Renal pelvis (tissue), 12 donors: ENCODE measurements at places on chromosomes 5 and 9. TPM values are rescaled to one million over a fixed set of nuclear protein-coding genes. Genes with fewer than 3 reads are reported as not detected.

DNA sequence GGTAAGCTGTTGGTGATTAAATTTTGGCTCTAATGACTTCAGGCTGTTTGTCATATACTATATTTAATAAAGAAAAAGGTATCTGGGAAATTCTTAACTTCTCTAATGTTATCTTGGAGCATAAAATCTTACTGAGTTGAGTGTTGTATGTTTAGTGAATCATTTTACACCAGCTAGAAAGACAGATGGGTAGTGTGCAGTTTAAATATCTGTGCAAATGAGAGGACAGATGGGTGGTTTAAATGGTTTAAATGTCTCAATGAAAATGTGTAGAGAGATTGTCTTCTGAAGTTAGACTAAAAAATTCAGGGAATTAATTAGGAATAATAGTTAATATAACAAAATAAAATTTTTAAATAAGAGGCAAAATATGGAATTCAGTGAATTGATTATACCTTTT is 114.5 kb downstream of the FER start:
- DNase-seq, result no peak

- no peak for DNase-seq
Observed at GRCh38 chr5:22391956-22392355, 461.2 kb downstream of the CDH12 start.

DNA sequence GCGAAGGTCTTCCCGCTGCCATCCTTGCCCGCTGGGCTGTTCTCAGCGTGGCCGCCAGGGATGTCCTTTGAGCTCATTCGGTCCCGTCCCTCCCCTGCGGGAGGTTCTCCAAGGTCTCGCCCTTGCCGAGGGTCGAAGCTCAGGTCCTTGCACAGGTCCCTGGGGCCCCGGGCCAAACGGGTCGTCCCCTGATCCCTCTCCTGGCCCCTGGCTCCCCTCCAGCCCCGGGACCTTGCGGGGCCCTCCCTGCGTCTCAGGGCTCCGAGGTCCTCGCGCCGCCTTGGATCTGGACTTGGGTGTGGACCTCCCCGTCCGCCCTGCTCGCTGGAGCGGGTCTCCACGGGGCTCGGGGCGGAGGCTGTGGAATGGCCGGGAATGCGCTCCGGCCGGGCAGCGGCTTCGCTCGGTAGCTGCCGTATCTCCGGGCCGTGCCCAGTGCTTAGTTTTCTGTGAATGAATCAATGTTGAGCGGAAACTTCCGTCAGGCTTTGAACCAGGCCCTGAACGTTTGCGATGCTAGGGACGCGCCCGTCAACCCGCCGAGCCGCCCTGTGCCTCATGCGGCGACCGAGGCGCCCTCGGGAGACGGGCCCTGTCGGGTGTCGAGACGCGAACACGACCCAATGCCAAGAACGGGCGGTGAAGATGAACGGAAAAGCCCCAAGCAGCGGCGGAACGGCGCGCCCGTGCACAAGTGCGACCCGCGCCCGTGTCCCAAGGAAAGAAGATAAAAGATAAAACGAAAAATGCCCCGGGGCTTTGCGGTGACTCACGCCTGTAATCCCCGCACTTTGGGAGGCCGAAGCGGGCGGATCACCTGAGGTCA is 780 bp downstream of the RNU6ATAC start:
- peak; percentile 58 for DNase-seq

DNA sequence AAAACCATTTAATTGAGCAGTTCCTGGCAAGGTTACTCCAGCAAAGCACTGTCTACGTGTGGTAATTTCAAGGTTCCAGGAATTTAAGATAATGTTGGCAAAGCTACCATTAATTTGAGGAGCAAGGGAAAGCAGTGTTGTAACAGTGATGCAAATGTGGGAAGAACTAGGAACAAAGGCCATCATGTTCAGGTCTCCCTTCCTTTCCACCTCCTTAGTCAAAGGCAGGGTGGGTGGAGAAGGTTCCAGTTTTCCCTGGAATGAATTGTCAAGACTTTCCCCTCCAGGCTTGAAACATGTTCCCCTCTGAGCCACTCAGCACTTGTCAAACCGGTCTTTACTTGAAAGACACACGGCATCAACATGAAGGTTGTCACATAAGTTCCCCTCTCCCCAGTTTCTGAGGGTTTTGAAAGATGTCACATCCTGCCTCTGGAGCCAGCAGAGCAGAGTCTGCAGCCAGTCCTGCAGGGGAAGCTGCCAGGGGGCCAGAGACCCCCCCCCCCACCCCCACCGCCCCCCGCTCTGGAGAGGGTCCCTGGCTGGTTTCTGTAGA is 226.0 kb downstream of the GAS1 start:
- DNase-seq, result no peak

- DNase-seq, result no peak
Observed at GRCh38 chr5:90855296-90856010, 296.9 kb downstream of the ADGRV1 start.

- DNase-seq, result no peak
Observed at GRCh38 chr9:17018540-17019196, 116.2 kb upstream of the CNTLN start.

DNA sequence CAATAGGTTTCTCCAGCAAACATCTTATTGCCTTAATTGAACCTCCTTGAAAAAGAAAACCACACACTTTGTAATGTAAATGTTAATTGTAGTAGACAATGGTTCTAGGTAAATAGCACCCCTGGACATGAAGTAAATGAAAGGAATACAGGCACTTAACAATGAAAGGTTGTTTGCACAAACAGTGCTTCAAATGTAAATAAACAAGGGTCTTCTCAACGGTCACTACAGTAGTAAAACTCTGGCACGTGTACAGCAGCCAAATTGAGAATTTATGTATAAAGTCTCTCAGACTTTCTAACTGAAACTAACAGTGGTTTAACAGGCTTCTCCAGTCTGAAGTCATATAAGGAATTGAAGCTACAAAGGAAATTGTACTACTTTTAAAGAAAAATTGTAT is 218.3 kb downstream of the MEF2C start:
- DNase-seq, result no peak

The SNCAIP gene
- 25.6 TPM for polyA plus RNA-seq

DNA sequence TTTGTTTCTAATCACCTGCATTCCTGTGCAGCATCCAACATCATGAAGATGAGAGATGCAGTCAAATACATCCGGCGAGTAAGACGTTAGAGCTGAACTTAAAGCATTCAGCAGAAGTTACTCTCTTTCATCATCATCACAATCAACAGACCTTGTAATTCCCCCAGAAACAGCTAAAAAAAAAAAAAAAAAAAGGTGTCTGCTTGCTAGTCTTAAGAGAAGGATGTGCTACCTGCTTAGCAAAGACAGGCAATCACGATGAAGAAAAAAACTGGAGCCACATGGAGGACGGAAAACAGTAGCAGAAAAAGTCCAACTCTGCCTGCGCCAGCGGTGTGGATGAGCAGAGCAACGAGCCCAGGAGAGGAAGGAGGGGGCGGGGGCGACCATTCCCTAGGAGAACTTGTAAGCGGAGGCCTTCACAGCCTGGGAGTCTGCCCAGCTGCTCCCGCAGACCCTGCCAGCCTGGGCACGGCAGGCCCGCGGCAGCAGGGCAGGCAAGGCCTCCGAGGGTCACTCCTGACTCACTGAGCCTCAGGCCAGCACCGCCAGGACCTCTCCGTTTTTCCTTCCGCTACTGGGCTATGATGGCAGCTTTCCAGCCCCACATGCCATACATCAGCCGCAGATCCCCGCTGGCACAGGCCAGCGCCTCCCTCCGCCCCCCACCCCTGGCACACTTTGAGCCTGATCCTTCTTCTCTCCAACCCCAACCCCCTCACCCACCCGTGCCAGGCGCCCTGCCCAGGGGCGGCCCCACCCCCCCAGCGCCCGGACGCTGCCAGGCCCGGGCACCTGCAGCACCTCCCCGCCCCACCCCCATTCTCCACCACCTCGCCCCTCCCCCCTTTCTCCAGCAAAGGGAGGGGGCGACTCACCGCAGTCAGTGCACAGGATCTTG is 1.4 kb downstream of the NRG2 start:
- no peak for DNase-seq

The LRRC70 gene
- 5.7 TPM for polyA plus RNA-seq

DNA sequence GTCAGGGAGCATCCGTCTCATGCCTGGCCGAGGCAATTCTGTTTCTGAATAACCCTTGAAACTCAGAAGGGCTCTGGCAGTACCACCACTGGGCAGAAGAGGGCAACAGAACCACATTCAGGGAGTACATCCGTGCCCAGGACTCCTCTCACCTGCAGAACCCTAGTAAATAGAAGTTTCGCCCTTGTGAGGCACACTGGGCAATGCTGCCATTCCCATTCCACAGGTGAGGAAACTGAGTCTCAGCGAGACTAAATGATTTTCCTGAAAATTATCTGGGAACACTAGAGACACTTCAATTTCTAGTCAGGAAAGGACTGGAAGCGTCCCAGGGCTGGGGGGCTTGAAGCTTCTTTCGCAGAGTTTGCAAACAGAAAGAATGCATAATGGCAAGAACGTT is 74.7 kb downstream of the FGF1 start:
- DNase-seq, result peak; percentile 45

The IFNA10 gene
- not detected for polyA plus RNA-seq

DNA sequence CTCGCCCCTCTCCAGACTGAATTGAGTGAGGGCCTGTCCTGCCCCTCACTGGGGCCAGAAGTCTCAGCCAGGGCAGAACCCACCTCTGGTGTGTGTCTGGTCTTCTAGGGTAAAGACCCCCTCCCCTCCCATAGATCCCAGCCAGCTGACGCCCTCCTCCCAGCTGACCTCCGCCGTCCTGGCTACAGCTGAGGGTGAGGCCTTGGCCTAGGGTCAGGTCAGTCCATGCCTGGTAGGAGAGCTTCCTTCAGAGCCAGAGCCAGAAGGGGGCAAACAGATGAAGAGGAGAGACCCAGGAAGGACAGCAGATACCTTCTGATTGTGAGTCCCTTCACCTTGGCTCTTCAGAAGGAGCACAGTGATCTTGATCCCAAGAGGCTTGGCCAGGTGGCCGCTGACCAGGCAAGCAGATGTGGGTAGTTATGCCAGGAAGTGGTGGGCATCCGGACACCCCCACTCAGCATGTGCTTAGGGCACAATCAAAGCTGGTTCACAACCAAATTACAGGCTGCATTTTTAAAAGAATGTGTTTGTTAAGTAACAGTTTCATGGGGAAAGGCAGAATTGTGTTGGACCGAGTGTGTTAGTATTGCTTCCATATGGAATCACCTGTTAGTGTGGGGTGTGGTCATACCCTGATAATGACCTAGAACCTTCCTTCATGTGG is 29.9 kb downstream of the JADE2 start:
- DNase-seq, result no peak

DNA sequence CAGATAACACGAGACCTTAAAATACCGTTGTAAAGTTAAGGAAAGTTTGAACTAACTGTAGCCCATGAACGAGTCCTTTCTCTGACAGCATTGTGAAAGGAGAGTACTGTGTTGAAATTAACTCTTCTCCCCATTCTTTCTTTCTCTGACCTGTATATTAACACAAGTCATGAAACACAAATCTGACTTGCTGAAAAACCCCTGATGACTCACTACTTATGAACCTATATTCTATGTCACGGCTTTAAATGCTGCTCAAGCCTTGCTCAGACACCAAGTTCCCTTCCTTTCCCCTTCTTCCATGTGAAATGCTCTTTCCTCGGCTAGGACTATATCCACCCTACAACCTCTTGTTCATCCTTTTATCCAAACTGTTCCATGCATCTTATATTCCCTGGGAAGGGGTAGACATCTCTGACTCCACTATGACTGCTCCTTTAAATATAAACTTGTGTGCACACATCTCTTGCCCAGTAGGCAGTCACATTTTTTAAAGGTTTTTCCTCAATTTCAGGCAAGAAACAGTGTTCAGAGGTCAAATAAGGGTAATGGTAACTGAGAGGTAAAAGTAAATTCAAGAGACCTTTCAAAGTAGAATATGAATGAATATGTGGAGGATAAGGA is 142.9 kb downstream of the NFIB start:
- no peak for DNase-seq

GRCh38 chr5:88713818-88714217 is 169.2 kb downstream of the MEF2C start:
- DNase-seq, result no peak

GRCh38 chr9:3088219-3088618 is 244.3 kb upstream of the PUM3 start:
- DNase-seq, result no peak

- no peak for DNase-seq
Observed at GRCh38 chr9:4211806-4212205, 88.1 kb downstream of the GLIS3 start.

DNA sequence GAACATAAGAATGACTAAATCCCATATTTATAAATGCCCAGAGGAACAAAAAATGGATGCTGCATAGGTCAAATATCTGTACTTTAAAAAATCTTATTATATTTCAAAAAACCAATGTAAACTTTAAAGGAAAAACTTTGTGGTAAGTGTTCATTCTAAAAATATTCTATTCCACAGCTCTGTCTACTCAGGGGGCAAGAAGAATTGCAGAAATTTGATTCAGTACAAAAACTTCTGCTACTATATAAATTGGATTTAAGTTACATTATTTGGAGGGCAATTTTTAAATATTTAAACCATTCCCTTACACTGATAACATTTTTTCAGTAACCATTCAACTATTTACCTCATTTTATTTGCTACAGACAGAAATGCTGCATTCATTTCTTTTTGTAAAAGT is 32.1 kb downstream of the NFIB start:
- DNase-seq, result no peak

The SLC9A3 gene
- 69.6 TPM for polyA plus RNA-seq

DNA sequence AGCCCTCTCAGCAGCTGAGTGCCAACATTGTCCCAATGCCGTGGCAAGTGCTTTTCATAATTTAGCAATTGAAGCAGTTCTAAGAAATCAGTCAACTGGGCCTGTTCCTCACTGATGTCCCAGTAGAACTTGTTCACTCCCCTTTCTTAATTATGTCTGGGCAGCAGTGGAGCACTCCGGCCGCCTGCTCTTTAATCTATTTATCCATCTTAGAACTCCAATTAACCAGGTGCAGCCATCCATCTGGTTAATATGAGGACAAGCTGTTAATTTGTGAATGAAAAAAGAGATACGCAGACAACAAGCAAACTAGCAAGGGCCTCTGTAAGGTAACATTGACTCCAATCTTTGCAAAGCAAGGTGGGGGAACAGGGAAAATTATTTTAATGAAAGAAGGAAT is 39.4 kb downstream of the MAT2B start:
- DNase-seq, result no peak

DNA sequence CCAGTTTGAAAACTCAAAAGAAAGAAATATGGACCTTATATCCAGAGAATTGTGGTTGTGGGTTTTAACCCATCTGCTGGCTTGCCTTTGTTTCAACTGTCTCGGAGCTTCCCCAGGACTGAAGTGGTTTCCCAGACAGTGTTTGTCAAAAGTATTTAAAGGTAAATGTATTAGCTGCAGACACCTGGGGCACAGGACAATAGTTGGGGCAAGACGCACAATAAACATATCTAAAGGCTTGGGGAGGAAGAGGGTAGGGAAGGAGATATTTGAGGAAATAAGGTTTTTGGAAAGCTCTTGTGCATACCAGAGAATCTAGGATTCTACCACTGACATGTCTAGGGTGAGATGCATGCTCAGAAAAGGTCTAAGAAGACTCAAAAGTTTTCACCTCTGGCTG is 99.0 kb downstream of the ADAMTS2 start:
- no peak for DNase-seq

GRCh38 chr9:96195541-96195940 is 106.4 kb downstream of the HSD17B3 start:
- DNase-seq, result no peak
